SHP77 (cell line): ENCODE measurements at places on chromosomes 7 and 10.

DNA sequence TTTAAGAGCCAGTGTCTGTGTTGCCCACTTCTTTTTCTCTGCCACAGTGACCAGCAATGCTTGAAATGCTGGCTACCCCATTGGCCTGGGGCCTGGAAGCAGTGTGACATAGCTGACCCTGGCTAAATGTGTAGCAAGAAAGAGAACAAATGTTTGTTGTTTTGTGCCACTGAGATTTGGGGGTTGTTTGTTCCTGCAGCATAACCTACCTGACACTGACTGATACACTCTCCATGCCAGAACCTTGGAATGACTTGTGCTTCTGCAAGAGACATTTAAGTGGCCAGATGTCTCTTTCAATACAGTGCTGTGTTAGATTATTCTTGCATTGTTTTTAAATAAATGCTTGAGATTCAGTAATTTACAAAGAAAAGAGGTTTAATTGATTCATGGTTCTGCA is 411.5 kb downstream of the TYW1 start:
- DNase-seq, result no peak

- no peak for DNase-seq
Measured at GRCh38 chr7:99395616-99396327, 12.6 kb downstream of the PDAP1 start.

- DNase-seq, result no peak
Measured at GRCh38 chr10:3875842-3876235, 90.8 kb upstream of the KLF6 start.

GRCh38 chr10:88289342-88289741 is 293.8 kb downstream of the RNLS start:
- no peak for DNase-seq

DNA sequence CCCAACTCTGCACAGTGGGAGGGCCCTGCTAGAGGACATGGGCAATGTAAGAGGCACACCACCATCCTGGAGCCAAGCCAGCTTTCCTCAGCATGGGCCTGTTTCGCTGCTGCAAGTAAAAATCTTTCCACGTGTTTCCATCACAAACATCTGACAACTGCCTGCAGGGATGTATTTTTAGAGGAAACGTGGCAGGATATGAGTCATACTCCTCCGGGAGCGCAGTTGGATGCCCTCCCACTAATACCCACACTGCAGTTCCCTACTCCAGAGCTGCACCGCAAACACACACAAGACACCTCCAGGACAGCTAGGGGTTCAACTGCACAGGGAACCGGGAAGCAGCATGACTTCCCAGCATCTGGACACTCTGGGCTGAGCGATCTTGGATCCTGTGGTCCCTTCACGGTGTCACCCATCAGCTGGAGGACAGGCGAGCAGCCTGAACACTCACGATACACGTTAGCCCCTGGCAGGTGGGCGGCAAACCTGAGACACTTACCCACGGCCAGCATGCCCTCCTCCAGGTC is 26.1 kb downstream of the PLAC9 start:
- peak; percentile 60 for DNase-seq

DNA sequence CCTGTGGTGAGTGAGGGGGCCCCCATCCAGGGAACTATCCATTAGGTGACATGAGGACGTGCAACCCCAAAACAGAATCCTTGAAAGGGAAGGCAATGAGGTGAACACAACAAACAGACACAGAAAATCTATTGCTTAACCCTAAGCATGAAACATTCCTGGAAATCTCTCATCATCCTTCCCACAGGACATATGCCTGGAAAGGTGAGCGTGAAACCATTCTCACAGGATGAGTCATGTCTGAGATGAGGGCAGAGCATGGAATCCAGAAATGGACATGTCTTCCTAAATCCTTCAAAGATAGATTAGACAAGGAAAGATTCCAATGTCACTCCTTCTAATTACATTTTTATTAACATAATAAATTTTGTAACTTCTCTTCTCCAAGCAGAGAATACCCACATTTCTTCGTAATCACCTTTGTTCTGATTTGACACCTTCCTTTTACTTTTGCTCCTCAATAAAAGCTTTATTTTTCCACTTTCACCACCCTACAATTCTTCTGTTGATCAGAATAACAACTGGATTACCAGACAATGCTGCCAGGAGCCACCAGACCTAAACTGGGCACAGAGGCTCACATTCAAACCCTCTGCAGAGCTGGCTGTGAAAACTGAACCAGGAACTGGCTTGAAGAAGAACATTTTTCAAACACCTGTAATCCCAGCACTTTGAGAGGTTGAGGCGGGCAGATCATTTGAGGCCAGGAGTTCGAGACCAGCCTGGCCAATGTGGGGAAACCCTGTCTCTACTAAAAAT is 67.2 kb downstream of the COBL start:
- no peak for DNase-seq

- DNase-seq, result no peak
Measured at GRCh38 chr7:44824894-44825526, 22.9 kb downstream of the H2AZ2 start.

GRCh38 chr10:69648461-69648860 is 18.4 kb downstream of the FAM241B start:
- DNase-seq, result no peak

GRCh38 chr10:51599647-51600046 is 99.7 kb downstream of the CSTF2T start:
- DNase-seq, result no peak

DNA sequence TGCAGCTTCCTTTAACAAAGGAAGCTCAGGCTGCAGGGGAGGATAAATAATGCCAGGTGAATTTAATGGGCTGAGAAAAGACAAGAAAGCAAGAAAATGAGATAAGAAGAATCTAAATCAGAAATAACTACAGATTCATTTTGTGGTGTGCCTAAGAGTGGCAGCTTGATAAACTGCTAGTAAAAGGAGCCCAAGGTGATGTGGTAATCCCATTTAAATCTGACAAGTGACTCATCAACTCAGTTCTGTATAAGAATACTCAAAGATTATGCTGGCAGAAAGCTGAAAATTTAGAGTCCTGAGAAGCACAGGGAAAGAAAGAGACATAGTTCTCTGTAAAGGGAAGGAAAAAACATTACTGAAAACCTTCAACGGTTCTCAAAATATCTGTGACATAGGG is 109.4 kb upstream of the PDE1C start:
- no peak for DNase-seq

GRCh38 chr10:69659241-69660038 is 29.4 kb downstream of the FAM241B start:
- DNase-seq, result no peak

- DNase-seq, result no peak
Measured at GRCh38 chr10:105675333-105675732, 1034.2 kb downstream of the SORCS3 start.

GRCh38 chr10:54772468-54773122 is 28.4 kb downstream of the PCDH15 start:
- DNase-seq, result no peak

GRCh38 chr7:106895246-106895864 is 30.3 kb downstream of the PIK3CG start:
- DNase-seq, result no peak

DNA sequence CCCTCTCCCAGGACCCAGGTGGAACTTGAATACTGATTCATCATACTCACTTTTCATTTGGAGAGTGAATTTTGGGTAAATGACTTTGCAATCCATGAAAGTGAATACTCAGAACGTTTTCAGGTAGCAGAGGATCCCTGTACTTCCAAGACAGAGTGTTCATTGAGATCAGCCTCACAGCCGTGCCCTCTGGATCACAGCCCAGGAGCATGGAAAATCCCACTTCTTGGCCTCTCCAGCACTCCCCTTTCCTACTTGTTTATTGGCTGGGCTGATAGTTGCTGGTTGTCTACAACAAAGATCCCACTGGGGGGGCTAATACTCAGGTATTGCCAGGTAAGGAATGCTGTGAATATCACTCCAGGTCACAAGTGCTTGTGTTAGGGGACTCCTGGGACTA is 5.9 kb downstream of the GCK start:
- no peak for DNase-seq

GRCh38 chr7:130441408-130441869 is 623 bp upstream of the CEP41 start:
- DNase-seq, result peak; percentile 91

DNA sequence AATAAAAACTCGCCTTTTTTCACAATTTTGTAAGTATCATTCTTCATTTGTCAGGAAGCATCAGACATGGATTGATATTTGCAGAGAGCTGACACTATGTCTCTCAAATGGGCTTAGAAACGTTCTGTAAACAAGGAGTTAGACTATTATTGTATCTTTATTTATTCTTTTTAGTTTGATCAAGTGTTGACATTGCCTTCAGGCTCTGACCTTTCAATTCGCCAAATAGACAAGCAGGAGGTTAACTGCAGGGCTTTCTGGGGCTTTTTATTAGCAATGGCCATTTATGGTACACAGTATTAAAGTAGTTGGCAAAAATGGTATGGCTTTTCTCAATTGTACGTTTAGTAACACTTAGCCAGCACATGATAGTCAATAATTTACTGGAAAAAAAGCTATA is 221.7 kb downstream of the ZWINT start:
- no peak for DNase-seq

DNA sequence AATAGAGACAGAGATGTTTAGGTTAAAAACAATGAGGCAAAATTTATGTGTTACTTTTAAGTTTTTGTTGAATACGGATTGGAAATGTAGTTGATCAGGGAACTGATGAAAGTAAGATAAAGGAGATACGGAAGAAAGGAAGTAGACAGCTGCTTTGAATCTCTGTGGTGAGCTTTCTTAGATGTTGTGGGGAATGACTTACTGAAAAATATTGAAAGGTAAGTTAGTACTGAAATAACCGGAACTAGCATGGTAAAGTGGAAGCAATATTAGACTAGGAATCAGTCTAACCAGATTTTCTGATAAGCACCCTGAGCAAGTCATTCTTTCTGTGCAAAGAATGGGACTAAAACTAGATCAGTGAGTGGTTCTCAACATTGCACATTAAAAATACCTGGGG is 34.8 kb downstream of the LUC7L2 start:
- DNase-seq, result no peak

DNA sequence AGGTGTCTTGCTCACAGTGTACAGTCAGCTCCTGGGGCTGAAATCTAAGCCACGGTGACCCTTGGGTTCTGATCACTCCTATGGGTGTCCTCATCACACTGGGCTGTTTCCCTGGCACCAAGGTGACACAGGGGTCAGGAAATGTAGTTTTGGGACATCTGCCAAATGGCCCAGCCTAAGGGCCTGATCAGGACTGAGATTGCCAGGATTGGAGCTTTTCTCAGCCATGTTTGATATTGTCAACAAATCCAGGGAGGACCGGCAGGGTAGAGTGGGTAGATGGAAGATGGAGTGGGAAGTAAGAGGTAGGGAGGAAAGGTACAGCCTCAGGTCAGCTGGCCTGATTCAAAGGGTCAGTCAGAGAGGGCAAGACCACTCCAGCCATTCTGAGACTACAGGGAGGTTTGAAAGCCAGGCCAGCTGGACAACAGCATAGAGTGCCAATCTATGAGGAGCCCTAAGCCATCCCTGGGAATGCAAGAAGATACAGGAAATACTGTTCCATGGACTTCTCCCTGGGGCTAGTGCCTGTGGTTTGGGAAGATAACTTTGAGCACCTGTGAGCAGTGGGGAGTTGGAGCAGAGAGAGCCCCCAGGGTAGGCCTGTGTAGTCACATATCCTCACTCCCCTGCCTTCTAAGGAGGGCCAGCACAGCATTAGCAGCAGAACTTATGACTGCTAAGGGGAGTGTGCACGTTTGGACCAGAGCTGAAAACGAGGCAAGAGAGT is 377.3 kb upstream of the ZMIZ1 start:
- DNase-seq, result no peak

- DNase-seq, result no peak
Measured at GRCh38 chr10:4617589-4617988, 208.4 kb upstream of the AKR1E2 start.

- no peak for DNase-seq
Measured at GRCh38 chr7:114962441-114962840, 40.5 kb downstream of the MDFIC start.

DNA sequence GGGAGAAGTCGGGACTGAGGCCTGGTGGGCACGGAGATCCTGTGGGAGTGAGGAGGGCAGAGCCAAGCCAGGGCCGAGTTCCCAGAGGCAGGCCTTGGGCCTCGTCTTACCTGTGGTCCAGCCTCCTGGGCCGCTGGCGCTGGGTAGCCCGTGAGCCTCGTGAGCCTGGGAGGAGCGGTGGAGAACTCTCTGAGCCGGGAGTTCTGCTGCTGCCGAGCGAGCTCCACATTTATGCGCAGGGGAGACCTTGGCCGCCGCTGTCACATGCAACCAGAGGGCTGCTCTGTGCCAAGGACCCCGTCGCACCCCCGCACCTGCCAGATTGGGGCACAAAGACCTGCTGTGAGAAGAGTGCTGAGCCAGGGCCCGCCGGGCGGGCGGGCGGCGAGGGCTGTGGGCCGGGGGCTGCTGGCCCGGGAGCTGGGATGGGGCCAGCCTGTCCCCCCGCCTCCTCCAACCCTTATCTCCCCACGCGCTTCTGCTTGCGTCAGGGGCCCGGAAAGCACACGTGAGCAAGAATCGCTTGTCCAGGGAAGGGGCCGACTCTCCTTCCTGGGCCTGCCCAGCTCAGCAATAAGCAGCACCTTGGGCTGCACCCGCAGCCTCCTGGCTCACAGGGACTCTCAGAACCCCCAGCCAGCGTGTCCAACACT is 10.2 kb downstream of the VENTX start:
- DNase-seq, result no peak

- DNase-seq, result no peak
Measured at GRCh38 chr7:103149808-103150180, 895 bp upstream of the NAPEPLD start.

DNA sequence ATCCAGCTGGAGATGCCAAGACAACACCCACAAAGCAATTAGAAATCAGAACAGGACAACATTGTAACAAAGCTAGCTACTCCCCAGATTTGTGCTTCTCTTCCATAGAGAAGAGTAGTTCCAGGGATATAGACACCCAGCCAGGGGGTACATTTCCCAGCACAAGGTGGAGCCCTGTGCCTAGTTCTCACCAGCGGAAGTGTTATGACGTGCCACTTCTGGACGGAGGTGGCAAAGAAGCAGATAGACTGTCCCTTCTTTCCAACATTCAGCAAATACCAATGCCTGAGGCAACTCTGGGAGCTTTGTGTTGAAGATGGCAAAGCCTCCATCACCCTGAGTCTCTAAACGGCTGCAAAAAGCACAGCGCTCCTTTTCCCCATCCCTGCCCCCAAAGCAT is 23.4 kb upstream of the GSAP start:
- DNase-seq, result peak; percentile 74

DNA sequence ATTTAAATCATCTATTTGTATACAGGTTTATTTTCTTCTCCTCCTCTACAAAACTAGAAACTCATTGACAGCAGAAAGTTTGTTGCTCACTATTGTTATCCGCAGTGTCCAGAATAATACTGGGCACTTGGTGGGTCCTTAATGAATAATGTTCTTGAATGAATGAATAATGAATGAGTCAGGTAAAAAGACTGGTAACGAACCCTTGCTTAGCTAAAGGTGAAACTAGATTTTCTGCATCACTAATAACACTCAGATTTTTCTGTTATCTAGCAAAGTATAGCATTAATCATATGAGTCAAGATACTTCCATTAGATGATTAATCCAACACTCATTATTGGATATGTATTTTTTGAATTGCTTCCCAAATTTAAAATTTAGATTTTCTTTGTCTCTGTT is 953.2 kb downstream of the SORCS3 start:
- DNase-seq, result no peak
